ENCODE measurements at places on chromosomes 5 and 9.
A peak's percentile ranks its signal among the peaks of the same experiment; 100 is the strongest.

DNA sequence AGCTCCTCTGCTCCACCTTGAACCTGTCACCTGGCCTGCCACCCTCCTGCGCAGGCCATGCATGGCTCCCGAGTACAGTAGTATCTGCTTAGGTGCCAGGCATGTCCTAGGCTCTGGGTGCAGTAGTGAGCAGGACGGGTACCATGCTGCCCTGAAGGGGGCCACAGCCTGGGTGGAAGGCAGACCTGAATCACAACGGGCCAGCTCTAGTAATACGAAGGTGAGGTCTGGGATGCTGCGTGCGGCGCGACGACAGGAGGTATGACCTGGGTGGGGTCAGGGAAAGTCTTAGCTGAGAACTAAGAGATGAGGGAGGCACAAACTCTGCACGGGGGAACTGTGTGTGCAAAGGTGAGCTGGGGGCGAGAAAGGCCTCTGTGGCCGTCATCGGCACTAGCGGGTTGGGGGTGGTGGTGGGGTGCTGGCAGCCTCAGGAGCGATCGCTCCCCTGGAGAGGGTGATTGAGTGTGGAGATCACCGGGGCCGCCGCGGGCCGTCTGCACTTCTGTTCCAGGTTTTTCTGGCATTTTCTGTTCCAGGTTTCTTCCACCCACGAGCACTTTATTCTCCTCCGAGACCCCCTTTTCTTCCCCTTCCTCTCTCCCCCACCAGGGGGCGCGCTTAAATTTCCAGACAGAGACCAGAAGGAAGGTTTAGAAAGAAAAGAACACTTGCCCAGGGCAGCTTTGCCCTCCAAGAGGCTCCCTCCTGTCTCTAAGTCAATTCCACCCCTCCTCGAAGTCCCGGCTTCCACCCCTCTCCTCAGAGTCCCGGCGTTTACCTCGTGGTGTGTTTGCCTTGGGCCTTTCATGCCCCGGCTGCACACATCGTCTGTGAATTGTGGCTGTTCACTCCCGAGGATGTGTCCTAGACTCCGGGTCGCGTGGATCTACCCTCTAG is 15.1 kb downstream of the PDLIM4 start:
- peak; percentile 61 for DNase-seq

DNA sequence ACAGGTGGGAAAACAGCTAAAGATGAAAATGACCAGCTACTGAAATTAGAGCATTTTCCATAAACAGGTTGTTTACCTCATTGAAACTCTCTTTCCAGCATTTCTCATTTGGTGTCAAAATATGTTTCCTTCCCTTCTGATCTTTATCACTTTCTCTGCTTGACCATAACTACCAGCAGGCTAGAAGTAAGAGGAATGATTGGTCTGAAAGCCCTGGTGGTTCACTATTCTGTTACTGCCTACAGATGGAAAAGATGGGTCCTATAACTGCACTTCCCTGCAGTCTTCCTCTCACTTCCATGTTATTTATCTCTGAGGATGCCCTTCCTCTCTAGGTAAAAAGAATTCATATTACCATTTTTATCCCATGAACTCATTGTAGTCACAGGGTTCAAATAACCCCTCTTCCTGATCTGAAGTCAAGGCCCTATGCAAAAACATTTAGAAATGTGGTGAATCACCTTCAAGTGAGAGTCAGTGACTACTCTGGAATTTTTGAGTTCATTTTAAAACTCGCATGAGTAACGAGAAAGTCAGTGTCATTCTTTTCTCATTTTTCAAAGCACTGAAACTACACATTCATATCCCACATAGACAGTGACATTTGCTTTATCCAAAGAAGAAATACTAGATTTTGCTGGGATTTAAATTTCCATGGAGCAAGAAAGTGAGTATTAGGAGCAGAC is 51.7 kb downstream of the ZNF474 start:
- no peak for DNase-seq

DNA sequence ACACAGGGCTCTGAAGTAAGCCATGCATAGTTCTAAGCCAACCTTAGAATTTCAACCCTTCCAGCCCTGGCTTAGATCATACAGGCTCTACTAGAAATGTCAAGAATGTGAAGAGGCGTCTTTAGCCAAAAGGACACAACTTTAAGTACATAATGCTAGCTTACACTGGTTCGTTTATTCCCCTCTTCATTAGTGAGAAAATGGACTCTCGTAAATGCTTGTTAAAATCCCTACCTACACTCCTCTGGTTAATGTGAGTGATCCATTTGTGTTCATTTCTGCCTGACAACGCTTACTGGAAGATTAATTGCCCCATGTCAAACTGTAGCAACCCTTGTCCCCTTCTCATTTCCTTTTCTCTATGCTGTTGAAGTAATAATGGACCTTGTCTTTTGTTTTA is 149.3 kb upstream of the POU5F2 start:
- no peak for DNase-seq

DNA sequence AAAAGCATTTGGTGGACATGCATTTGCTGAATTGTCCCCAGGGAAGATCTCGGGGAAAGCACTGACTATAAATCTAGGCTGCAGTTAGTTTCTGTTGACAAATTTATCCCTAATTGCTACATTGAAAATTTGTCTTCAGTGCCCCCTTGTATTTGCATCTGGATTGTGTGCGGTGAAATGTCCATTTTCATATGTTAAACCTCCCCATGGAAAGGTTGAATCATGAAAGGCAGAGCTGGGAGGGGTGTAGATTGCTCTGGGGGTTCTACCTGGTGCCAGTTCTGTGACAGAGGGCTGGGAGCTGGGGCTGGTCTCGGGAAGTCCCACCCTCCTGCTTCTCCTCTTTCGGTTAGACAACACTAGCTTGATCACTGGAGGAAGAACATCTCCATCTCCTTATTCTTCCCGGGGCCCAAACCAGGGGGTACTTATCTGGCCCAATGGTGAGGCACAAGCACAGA is 101.9 kb downstream of the GADD45G start:
- no peak for DNase-seq

DNA sequence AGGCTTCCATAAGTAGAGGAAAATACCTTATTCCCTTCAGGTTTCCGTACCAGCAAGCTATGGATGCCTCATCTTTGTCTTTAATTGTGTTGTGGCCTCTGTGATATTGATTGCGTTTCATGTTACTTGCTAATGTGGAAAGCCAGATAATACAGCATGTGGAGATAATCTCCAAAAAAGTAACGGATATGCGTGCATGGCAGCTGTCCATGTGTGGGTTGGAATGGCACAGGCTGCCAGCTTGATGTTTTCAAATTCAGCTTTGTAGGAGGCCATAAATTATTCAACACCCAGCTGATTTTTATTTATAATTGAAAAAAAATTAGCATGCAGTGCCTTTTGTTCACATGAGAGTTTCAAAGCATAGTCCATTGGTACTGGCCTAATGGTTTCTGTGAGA is 144.9 kb downstream of the GIN1 start:
- no peak for DNase-seq

DNA sequence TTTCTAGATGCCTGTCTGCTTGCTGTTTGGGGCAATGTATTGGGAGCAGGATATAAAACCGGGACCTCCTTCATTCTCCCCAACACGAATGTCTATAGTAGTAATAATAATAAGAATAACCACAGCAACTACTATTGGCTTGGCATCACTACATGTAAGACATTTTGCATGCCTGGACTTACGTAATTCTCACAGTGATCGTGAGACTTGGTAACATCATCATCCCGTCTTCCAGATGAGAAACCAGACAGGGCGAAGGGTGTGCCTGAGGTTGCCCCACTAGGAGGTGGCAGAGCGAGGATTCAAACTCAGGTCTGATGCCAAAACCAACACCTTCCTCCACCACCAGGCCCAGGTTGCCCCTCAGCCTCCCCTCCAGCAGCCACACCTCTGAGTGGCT is 185.1 kb downstream of the RGS3 start:
- no peak for DNase-seq

GRCh38 chr9:36980148-36980974 is 53.7 kb downstream of the PAX5 start:
- DNase-seq: no peak

GRCh38 chr5:37071901-37072581 is 177.1 kb downstream of the CPLANE1 start:
- DNase-seq: no peak

DNA sequence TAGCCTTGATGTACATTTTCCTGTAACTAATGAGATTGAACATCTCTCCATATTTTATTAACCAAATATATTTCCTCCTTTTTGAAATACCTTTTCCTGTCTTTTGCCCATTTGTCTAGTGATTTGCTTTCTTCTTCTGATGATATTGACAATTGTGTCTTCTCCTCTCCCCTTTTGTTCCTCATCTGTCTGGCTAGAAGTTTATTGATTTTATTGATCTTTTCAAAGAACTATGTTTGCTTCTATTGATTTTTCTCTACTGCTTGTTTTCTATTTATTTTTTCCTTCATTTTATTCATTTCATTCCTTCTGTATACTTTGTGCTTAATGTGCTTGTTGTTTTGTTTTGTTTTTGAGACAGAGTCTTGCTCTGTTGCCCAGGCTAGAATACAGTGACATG is 181.4 kb upstream of the SMIM23 start:
- DNase-seq: no peak

- no peak for DNase-seq
Observed at GRCh38 chr5:931570-932145, 39.0 kb downstream of the TRIP13 start.

GRCh38 chr5:56725711-56726411 is 89.5 kb upstream of the MAP3K1 start:
- no peak for DNase-seq

DNA sequence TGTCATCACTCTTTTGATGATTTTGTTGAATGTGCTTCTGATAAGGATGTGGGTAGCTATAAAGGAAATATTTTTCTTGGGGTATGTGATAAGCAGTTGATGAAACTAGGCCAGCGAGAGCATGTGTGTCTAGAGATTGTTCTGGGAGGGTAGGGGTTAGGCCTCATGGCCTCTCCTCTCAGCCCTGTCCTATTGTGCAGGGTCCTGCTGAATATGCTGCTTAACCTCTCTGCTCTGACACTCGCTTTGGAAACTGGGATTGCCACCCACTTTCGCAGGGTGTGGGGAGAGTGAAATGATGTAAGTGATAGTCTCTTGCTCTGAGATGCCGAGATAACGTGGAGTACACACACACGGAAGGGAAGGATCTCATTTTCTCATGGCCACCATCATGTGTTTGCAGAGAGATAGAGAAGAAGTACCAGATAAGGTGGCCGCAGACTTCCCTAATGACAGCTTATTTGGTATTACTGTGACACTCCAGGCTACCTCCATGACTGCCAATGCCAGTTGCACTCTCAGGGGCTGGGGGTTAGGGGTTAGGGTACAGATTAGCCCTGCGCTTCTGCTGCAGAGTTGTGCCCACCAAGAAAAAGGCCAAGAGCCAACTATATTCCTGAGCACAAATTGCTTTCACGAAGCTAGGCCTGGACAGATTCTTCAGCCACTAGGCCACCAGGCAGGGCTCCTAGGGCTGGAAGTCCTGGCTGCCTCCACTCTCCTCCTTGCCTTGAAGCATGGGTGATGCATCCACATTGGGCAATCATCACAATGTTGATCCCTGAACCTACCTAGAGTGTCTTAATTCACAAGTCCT is 25.2 kb upstream of the TNFAIP8 start:
- peak; percentile 67 for DNase-seq

GRCh38 chr5:115855959-115856358 is 14.2 kb downstream of the AP3S1 start:
- no peak for DNase-seq

- peak; percentile 62 for DNase-seq
Observed at GRCh38 chr9:136488247-136489214, 5.7 kb upstream of the SEC16A start.

- DNase-seq: no peak
Observed at GRCh38 chr5:61820836-61821235, 485.2 kb upstream of the KIF2A start.

- DNase-seq: no peak
Observed at GRCh38 chr5:84480873-84481637, 96.4 kb upstream of the EDIL3 start.

GRCh38 chr5:68267066-68267465 is 51.5 kb downstream of the PIK3R1 start:
- DNase-seq: no peak

DNA sequence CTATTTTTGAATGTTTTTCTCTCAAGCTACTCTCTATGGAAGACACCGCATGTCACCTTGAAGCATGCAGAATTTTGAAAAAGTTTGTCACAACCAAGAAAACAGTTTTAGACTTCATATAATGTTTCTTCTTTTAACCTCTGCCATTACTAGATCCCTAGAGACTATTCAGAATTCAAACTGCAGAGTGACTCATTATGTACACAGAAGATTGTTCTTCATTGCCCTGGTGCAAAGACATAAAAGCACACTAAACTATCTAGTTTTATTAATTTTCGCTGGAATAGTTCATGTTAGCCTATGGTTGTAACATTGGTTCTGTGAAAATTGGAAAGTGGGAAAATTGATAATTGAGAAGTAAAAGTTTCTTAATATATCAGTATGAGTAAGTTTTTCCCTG is 18.4 kb downstream of the F2RL2 start:
- no peak for DNase-seq

DNA sequence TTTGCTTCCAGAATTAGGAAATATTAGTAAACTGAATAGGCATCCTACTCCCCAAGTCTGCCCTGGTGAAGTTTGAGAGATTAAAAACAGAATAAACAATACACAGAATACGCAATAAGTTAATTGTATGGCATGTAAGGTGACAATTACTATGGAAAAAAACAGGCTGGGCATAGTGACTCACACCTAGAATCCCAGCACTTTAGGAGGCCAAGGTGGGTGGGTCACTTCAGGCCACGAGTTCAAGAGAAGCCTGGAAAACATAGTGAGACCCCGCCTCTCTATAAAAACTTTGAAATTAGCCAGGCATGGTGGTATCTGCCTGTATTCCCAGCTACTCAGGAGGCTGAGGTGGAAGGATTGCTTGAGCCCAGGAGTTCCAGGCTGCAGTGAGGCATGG is 64.2 kb upstream of the SUSD1 start:
- no peak for DNase-seq

GRCh38 chr5:51377151-51378060 is 5.8 kb upstream of the ISL1 start:
- no peak for DNase-seq

DNA sequence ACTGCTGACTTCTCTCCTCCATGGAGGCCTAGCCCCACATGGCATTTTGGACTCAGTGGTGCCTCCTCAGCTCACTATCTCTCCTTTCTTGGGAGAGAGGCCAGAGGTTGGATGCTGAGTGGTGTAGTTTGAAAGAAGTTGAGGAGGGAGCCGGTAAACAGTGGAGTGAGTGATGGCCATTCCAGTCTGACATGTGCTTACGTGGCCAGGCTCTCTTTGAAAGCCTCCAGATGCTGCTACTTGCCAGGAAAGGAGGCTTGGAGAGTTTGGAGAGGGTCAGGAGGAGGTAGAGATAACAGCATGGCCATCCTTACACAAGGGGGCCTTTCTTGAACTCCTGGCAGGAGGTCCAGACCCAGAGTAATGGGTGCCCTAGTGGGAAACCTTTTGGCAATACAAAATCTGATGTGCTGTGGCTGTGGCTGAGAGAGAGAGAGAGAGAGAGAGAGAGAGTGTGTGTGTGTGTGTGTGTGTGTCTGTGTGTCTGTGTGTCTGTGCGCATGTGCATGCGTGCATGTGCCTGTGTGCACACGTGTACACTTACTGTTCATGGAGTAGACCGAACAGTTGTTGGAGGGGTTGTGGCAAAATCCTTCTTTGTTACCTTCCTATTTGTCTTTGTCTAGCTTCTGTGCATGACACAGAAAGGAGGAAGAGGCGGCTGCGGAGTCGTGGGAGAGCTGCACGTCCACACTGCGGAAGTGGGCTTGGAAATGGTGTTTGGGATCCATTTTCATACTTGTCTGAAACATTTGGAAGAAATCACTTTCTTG is 37.8 kb downstream of the RALGPS1 start:
- no peak for DNase-seq
